ENCODE measurements at places on chromosomes 2 and 18.

GRCh38 chr18:10949655-10950054 lies 199.7 kb downstream of the PIEZO2 start:
- no peak for DNase-seq

GRCh38 chr2:96984300-96984699 lies 2.1 kb downstream of the FAM178B start:
- no peak for DNase-seq

GRCh38 chr18:26960911-26961310 lies 95.4 kb upstream of the AQP4 start:
- DNase-seq = no peak

- DNase-seq = no peak
These were observed 21.2 kb upstream of the EPAS1 start for GRCh38 chr2:46275995-46276394.

DNA sequence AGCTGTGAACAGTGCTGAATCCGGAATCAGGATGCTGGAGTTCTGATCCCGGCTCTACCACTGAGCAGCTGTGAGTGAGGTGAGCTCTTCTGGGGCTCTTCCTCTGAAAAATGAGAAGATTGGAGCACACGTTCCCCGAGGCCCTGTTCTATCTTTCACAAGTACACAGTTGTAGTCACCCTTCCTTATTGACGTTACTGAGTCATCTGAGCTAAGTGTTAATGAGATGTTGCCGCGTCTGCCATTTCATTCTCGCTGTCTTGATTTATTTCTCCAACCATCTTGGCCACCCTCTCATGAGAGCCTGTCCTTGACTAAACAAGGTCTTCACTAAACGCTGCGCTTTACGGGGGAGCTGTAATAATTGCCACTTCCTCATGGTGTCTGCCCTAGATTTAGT lies 31.9 kb upstream of the EFR3B start:
- no peak for DNase-seq

DNA sequence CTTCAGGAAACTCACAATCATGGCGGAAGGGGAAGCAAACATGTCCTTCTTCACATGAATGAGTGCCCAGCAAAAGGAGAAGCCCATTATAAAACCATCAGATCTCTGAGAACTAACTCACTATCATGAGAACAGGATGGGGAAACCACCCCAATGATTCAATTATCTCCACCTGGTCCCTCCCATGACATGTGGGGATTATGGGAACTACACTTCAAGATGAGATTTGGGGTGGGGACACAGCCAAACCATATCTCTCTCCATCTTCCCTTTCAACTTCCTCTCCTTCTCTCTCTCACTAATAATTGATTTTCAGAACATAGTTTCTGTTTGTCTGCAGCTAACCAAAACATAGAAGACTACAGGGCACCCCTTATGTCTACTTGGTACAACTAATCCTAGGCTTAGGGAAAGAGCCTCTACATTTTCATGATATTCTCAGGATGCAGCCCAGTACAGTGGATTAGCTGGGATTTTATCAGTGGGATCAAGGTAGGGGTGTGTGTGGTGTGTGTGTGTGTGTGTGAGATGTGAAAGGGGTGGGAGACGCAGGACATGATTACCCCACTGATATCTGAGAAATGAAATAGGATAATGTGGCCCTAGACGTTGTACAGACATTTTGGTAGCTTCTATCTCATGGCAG lies 2.8 kb upstream of the ATF2 start:
- DNase-seq = no peak

DNA sequence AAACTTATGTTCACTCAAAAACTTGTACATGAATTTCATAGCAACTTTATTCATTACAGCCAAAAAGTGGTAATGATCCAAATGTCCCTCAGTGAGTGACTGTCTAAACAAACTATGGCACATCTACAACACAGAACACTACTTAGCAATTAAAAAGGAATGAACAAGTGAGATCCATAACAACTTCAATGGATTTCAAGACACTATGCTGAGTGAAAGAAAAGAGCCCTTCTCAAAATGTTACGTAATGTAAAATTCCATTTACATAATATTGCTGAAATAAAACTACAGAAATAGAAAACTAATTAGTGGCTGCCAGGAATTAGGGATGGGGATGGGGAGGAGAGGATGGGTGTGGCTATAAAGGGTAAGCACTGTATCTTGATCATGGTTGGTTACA lies 53.6 kb downstream of the DYM start:
- DNase-seq = no peak

DNA sequence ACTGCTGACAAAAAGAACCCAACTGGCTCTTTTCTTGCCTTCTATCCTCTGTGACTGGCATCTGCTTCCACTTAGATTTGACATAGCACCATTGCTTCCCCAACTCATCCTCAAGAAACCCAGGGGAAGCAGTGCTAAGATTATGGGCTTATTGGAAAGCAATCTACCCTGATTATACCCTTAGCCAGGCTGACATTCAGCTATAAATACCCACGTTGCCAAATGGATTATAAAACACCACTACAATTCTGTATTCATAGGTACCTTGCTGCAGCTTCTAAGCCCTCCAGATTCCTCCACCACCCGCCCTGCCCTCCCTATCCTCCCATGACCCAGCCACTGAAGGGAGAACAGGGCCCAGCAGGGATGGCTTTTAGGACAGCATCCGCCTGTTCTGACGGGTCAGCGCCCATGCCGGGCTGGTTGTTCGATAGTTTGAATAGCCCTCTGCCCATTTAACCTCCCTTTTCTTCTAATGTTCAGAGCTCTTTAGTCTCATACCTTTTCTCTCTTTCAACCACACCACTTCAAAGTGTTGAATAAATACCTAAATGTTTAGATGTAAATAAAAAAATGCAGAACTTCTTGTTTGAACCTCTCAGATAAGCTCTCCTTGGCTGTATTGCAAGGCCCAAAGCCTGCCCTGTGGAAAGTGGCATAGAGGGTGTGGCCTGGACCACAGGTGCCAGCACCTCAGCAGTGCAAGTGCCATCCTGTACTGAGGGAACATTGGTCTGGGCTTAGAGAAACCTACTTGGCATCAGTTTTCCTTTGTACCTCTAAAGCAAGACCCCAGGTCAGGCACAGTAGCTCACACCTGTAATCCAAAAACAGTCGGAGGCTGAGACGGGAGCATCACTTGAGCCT lies 86.6 kb upstream of the RGPD5 start:
- no peak for DNase-seq

GRCh38 chr18:3062798-3063680 lies 50.1 kb upstream of the LPIN2 start:
- DNase-seq = peak; percentile 70

DNA sequence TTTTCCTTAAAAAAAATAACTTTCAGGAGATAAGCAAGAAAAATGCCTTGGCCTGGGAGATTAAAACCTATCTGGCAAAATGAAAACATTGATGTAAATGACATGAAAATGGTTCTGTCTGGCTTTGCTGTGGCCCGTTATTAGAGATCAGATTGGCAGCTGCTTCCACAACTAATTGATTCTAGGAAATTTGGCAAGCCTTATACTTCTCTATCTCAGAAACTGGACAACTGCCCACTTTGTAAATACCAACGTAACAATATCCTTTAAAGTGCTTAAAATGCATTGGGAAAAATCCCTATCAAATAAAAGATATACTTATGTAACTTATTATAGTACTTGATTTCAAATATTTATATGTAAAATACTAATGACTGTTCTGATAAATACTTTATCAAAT lies 14.2 kb upstream of the SKA1 start:
- DNase-seq = no peak

DNA sequence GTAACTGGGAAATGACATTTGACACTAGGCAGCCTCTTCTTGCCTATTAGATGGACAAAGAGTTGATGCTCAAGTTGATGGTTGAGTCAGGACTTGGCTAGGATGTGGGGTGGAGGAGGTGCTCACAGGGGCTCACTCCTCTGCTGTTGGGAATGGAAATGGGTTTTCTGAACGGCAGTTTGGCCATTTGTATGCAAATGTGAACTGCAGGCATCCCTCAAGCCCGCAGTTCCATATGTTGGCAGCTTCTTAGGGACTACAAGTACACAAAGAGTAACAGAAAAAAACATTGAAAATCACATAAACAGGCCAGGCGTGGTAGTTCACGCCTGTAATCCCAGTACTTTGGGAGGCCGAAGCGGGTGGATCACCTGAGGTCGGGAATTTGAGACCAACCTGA lies 80.8 kb downstream of the INPP5D start:
- no peak for DNase-seq

DNA sequence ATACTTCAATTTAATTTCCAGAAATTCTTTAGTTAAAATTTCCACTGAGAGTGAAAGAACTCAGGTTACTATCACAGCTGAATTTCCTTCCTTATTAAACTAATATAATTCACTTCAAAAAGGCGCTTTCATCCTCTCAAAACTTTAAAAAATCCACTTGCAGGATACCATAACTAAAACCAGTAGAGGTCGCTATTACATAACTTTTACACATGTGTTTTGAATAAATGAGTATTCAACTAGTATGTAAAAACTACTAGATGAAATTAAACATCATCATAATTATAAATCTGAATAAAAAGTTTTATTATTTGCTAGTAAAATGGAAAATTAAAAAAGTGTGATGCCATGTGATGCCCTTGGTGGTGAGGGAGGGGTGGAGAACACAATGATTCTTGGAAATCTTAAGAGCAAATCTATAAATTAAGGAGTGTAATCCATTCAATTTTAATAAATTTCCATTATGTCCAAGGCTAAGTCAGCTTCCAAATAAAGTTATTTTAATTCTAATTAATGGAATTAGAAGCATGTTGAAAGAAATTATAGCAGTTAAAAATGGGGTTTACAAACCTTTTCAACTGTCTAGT lies 61.4 kb downstream of the SOS1 start:
- no peak for DNase-seq

GRCh38 chr2:8268172-8268783 lies 413.6 kb upstream of the ID2 start:
- no peak for DNase-seq

DNA sequence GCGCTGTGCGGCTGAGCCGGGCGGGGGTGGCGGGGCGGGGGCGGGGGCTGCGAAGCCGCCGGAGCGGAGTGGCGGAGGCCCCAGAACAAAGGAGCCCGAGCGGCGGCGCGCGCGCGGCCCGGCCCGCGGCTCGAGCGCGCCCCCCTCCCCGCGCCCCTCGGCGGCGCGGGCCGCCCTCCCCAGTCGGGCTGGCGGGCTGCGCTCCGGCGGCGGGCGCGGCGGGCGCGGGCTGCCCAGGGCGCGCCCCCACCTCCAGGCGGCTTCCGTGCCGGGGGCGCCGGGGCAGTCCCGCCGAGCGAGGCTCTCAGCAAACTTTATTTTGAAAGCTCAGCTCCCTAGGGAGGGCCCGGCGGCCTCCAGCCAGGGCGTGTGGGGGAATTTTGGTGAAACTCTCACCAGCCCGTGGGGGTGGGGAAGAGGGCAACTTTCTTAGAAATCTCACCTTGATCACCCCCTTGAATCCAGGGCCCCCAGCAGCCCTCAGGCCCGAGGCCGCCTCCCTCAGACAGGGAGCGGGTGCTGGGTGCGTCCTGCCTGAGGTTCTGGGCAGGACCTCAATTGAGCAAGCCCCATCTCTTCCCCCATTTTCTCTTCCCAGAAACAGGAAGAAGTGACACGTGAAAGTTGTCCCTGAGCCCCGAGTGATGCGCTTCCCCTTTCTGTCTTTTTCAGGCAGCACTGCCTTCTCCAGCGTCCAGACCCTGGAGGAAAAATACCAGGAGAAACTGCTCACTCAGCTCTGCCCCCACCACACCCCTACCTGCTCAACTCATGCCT lies 786 bp downstream of the TET3 start:
- peak; percentile 75 for DNase-seq

GRCh38 chr18:468955-469790 lies 31.3 kb downstream of the COLEC12 start:
- DNase-seq = no peak

DNA sequence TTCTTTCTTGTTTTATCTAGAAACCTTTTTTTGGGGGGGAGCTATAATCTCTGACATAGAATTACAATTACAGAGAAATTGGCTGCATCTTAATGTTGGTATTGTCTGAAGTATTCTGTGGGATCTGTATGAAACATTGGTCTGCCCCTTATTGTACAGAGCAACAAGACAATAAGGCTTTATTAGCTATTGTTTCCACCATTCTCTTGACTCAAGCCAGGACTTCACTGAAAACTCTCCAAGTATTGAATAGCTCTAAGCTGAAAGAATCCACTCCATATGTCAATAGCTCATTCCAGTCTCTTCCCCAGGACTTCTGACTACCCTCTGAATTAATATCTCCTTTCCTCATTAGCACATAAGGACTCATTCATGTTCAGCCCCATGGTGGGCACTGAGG lies 77.8 kb downstream of the RHBDD1 start:
- no peak for DNase-seq

- no peak for DNase-seq
These were observed 21.7 kb downstream of the ITGAV start for GRCh38 chr2:186611526-186611925.

- no peak for DNase-seq
These were observed 187.1 kb upstream of the ARL4C start for GRCh38 chr2:234683950-234684349.

- DNase-seq = no peak
These were observed 362.2 kb upstream of the KCNH7 start for GRCh38 chr2:163200741-163201140.

- DNase-seq = no peak
These were observed 17.6 kb upstream of the NEDD4L start for GRCh38 chr18:58026395-58026794.

DNA sequence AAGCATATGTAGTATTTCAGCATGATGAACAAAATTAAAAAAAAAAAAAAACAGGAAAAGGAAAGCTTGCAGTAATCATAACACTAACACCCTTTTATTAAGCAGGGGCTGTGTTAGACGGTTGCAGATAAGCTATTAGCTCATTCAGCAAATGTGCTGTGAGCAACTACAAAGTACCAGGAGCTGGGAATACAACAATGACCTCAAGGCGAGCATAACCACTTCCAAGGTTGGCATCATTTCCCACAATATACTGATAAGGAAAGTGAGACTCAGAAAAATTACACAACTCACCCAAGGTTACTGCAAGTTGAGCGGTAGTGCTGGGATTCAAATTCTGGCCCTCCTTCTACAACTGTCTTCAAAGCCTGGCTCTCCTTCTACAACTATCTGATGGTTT lies 38.2 kb upstream of the ACTR3 start:
- DNase-seq = no peak

GRCh38 chr18:36196238-36196995 lies 9.1 kb downstream of the MOCOS start:
- no peak for DNase-seq

DNA sequence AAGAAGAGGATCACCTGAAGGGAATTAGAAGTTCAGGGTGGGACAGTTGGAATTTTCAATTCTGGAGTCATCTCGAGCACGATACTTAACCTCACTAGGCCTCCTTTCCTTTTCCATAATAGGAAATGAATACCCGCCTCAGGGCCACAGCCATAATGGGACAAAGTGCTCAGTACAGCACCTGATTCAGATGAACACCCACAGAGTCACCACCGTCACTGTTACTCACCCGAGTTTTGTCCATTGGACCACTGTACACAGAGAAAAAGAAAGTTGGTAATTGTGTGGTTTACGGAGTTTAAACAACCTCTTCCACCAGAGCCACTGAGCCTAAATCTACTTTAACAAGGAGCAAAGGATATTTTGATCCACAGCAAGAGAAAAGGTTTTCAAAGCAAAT lies 122.0 kb upstream of the NDUFV2 start:
- DNase-seq = no peak

GRCh38 chr2:129884221-129884786 lies 95.2 kb upstream of the RAB6C start:
- DNase-seq = no peak
